A549 (cell line): ENCODE measurements at places on chromosomes 12 and 14.
A peak's percentile ranks its signal among the peaks of the same experiment; 100 is the strongest.

DNA sequence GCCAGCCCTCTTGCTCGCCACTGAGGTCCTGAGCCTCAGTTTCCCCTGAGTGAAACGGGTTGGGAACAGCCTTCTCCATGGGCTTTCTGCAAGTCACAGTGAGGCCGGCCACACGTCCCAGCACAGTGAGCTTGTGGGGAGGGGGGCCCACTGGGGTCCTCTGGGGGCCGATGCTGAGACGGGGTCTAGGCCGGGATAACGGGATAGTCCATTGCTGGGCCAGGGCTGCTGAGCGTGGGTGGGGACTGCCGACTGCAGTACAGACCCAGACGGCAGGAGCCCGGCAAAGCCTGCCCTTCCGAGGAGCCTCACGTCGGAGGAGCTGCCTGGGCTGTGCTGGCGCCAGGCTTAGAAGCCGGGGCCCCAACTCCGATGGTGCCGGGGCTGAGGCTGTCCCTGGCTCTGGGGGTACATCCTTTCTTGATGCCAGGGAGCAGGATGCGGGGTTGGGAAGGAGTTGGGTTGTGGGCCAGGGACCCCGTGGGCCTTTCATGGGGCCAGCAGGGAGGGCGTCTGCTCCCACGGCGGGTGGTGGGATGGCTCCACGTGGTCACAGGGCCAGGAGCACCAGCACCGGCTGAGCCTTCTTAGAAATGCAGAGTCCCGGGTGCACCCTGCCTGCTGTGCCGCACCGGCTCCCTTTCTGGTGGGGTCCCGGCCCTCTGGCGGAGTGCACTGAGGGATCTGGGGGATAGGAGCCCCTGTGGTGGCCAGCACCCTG lies 24.2 kb downstream of the NOC4L start:
- DNase-seq: no peak

DNA sequence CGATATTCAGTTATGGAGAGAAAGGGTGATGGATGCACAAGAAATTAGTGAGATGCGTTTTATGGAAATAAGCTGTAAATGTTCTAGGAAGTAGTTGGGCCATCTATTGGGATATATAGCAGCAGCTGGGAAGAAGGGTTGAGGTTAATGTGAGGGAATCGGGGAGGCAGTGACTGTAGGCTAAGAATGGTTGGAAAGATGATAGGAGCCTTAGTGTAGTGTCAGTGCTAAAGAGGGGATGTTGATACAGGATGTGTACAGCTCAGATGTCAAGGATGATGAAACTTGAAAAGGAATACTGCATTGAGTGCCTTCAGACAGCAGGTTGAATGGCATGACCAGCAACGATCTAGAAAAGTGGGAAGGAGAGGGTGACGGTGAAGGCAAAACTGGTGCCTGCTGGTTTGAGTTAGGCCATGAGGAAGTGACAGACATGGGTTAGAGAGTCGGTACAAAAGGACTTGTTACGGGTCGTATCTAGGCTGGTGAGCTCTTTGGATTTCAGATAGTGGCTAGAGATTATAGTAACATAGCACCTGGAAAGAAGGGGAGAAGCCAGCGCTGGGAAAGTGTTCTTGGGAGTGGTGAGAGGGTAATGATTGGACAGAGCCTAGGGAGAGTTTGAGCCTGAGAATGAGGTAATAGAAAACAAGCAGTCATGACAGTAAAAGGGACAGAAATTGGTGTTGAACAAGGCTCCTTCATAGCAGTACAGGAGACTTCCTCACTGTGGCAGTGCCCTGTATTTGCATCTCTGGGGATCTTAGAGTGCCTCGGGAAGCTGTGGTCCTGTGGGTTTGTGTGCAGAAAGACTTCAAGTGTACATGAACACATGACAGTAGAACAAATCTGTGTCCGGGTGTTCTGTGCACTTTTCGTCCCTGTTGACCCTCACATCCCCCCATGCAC lies 9.6 kb downstream of the MARS1 start:
- no peak for DNase-seq

DNA sequence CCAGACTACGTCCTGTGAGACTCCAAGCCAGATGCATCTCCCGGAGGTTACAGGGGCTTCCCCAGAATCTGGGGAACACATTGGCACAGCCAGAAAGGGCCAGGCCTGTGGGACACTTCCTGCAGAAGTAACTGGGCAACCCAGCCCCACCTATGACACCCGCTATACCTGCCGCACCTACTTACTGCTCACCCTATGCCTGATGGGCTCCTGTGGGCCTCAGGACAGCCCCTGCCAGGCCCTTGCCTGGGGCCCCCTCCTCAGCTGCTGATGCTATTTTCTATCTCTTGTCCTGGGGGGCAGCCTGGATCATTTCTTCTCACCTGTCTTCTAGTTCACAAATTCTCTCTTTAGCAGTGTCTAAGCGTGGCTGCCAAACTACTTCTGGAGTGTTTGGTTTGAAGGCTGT lies 28.7 kb downstream of the JAG2 start:
- no peak for DNase-seq

- DNase-seq: peak; percentile 81
Observed at GRCh38 chr14:93939304-93940229, 12.4 kb downstream of the FAM181A start.

DNA sequence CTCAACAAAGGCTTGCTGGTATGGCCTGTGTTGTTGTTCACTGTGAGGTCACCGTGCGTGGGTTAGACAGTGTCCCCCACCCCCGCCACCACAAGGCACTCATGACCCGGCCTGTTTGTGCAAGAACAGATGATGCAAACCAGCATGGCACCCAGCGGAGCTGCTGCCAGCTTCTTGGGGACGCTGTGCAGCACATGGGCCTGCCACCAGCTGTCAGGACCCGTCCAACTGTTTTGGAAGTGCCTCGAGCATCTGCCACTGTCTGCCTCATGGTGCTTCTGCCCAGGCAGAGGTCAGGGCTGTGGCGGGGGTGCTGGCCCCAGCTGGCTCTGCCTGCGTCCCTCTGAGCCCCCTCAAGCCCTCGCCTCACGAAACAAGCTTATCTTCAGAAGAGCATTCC lies 1.5 kb downstream of the ASB2 start:
- DNase-seq: no peak

GRCh38 chr14:54440037-54440436 lies 1.1 kb downstream of the CNIH1 start:
- no peak for DNase-seq

DNA sequence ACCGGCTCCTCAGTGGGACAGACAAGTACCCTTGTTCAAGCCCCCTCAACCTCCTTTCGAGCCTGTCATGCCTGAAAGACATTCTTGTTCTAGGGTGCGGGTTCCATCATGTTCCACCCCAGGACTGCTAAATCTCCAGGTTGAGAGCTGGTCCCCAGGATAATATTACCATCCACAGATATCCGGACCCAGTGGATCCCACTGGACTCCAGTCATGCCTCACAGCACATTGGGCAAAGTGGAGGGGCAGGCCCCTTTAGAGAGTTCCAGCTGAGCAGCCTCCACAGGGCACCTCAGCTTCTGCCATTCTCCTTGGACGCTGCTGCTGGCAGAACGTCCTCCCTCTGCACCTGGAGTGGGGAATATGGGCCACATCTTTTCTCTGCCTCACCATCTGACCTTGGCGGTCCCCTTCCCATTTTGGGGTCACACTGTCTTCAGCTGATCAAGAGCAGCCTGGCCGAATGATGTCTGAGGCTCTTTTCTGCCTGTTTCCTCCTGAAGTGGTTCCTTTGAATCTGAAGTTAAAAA lies 137.4 kb downstream of the BCL11B start:
- no peak for DNase-seq

- no peak for DNase-seq
Observed at GRCh38 chr12:75820071-75820470, 211.5 kb downstream of the PHLDA1 start.

DNA sequence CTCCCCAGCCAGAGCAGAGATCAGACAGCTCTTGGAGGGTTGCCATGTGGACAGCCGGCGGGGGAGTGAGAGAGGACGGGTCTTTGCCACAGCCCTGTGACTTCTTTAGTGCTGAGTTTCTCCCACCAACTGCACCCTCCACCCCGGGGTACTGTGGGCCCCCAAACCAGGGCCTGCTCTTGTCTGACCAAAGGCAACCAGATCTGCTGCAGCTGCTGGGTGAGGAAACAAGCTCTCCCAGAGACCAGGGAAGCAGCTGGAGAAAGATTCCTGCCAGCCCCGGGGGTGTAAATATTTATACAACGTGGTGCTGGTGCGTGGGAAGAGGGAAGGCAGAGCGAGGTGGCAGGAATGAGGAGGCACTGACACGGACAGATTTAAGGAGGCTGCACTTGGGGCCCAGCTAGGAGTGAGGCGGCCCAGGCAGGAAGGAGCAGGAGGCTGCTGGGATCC lies 14.3 kb upstream of the ZFP36L1 start:
- DNase-seq: peak; percentile 53

DNA sequence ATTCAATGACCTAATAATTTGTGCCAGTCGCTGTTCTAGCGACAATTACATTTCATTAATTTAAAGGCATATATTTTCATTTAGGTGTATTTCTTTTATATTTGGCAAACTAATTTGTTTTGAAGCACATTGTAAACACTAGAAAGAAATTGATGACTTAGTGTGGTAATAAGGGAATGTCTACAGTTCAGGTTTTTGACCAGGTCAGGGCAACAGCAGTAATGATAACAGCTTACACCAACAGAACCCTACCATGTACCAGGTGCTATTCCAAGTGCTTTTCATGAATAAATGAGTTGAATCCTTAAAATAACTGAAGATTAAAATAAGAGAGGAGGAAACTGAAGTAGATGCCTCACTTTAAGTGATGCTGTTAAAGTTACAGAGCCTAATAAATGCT lies 85.4 kb upstream of the SLC38A2 start:
- no peak for DNase-seq

DNA sequence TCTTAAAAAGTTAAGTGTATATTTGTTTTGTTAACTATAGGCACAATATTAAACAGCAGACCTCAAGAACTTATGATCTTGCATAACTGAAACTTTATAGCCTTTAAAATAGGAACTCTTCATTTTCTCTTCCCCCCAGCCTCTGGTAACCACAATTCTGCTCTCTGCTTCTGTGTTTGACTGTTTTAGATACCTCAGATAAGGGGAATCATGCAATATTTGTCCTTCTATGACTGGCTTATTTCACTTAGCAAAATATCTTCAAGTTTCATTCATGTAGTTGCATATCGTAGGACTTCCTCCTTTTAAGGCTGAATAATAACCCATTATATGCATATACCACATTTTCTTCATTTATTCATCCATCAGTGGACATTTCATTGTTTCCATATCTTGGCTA lies 131.3 kb downstream of the PTPRO start:
- no peak for DNase-seq

GRCh38 chr12:34597548-34598351 lies 575.5 kb downstream of the ALG10 start:
- DNase-seq: no peak

DNA sequence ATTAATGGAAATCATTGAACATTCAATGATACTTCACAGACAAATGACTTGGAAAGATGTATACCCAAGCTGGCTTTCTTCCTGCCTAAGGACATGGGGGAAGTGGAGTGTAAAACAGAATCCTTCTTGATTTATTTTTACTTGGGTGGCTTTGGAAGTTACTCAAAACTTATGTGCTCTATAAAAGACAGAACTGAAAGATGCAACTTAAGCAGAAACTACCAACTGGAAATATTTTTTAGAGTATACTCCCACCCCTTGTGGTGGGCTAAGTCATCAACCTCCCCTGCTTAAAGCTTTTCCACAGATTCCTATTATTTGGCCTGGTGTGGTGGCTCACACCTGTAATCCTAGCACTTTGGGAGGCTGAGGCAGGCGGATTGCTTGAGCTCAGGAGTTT lies 126.0 kb upstream of the ATP2B1 start:
- DNase-seq: no peak

- no peak for DNase-seq
Observed at GRCh38 chr14:65100922-65101541, 1.3 kb downstream of the MAX start.

GRCh38 chr12:57766464-57767304 lies at the start of gene CYP27B1:
CYP27B1 (minus strand) TSS chr12:57767078; CDS start chr12:57767041, 37 bp downstream.
- no peak for DNase-seq

- DNase-seq: no peak
Observed at GRCh38 chr12:11689591-11690186, 40.2 kb downstream of the ETV6 start.

GRCh38 chr14:30410986-30411385 lies 148.0 kb upstream of the G2E3 start:
- DNase-seq: no peak

- peak; percentile 96 for DNase-seq
Observed at GRCh38 chr14:20632831-20633691, 8.4 kb downstream of the OR6S1 start.

- DNase-seq: no peak
Observed at GRCh38 chr12:81231574-81232368, 153.9 kb downstream of the ACSS3 start.

DNA sequence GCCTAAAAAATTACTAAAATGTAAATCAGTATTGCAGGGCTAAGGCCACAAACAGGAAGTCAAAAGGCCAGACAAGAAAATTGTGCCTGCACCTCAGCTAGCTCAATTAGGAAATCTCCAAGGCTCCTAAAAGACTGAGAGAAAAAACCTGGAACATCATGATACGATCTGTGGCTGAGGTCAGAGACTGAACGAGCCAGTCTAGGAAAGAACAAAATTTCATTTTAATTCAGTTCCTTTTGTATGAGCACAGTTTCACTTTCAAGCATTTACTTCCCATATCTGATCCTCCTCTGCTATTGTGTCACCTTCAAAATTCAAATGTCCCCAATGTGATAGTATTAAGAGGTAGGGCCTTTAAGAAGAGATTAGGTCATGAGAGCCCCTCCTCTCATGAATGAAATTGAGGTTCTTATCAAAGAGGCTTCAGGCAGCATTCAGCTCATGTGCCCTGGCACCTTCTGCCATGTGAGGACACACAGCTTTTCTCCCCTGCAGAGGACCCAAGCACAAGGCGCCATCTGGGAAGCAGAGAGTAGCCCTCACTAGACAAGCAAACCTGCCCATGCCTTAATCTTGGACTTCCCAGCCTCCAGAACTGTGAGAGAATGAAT lies 14.8 kb downstream of the PRKAB1 start:
- no peak for DNase-seq

DNA sequence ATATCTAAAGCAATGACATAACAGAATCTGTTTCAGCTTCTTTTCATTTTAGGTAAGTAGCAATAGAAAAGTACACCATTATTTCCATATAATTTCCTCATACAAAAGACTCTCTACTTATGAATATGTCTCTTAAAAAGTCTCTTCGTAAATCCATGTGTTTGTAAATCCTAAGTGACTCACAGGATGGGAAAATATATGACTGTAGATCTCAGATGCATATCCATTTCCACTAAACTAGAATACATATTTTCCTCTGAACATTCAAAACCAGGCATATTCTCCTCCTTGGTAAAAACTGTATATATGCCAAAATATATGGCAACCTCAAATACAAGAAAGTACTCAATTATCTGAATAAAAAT lies 93.6 kb downstream of the TXNDC16 start:
- DNase-seq: no peak

GRCh38 chr14:104155513-104155912 lies 17.1 kb downstream of the KIF26A start:
- DNase-seq: no peak

DNA sequence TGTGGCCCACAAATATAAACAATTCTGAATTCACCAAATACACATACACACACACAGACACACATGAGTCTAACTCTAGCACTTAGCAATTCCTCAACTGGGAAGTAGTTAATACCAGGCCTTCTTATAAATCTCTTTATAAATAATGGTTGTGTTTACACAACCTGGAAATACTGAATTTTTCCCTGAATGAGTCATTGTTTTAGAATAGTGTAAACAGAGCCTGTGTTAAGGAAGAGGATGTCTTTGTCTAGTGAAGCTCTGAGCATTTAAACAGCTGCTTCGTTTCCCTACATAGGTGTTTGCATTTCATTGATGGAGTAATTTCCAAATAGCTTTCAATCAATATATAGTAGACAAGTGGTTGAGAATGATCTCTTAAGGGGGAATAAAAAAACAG lies 218.8 kb downstream of the BTG1 start:
- peak; percentile 40 for DNase-seq

GRCh38 chr14:22689199-22689598 lies 45.0 kb upstream of the OR6J1 start:
- peak; percentile 50 for DNase-seq
